ENCODE measurements at places on chromosomes 12 and 14.
A peak's percentile ranks its signal among the peaks of the same experiment; 100 is the strongest.

DNA sequence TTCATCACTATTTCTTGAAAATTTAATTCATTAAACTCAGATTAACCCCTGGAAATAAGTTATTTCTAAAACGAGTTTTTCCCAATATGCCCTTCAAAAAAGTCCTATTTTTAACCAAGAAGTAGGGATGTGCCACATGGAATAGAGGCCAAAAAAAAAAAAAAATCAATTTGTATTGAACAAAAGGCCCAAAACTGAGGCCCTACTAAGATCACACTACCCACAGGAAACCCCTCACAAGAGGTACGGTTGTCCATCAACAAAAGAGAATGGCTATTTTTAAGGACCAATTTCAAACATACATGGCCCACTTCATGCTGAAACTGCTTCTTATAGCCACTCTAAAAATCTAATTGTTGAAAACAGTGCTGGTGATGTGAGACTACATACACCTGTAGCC, 7.5 kb upstream of the BAZ2A start:
- DNase-seq = no peak

DNA sequence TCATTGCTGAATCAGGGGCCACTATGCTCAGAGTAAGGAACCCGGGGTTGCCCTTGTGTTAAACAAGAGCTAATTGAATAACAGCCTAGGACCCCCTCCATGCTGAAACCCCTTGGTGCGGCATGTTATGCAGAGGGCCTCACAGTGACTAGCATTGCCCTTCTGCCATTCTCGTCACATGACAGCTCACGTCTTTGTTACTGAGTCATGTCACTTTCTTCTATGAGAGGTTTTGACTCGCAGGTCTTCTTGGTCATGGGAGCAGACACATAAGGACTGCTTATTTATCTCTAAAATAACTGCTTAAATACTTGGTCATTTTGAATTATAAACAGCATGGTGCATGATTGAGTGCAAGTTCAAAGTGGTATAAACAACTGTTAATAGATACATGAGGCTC, 24.9 kb downstream of the TCTN1 start:
- DNase-seq = no peak

DNA sequence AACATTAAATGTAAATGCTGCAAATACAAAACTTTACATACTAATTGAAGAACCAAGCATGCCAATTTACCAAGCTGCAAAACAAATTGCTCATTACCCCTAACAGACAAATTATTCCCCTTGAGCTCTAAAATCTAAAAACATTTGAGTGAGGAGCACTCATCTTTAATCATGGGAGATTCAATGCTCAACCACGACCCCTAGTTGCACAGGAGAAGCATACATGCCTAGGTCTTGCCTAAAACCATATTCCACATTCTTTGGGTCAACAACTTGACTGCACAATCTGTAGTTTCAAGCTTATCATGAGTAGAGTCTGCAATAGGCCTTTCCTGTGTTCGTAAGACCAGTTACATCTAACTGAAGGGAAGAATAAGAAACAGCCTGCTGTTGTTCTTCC, 69.7 kb downstream of the MGAT4C start:
- DNase-seq = no peak

DNA sequence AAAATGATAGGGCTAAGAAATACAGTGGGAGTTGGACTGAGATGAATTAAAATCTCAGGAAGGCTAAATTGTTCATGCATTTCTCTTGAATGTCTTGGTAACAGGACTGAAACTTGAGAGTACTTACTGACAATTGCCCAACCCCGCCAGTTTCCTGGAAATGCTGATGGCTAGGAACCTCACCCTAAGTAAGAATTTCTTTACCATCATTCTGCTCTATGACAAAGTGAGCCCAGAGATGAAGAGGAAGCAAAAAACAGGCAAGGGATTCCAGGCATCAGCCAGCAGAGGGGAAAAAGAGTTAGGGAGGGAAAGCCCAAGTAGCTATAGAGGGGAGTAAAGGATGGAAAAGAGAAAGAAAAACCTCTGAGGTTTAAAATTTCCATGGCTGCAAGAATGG, 397.7 kb downstream of the MDGA2 start:
- no peak for DNase-seq

DNA sequence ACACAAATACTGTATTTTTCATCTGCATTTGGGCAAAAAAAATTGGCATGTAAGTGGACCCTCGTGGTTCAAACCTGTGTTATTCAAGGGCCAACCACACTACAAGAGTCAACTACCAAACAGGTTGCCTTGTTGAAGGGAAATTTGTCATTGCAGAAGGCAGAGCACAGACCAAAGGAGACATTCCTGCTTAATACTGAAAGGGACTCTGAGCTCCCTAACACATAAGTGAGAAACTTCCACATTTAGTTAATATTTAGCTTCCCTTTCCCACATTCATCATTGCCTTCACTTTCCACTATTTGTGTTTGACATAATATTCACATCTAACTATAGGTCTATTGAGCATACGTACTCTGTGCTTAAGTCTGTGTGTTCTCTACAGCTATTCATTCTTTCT, 266.9 kb downstream of the KCNH5 start:
- DNase-seq = no peak

GRCh38 chr14:60981633-60982455, 799 bp downstream of the SLC38A6 start:
- no peak for DNase-seq

DNA sequence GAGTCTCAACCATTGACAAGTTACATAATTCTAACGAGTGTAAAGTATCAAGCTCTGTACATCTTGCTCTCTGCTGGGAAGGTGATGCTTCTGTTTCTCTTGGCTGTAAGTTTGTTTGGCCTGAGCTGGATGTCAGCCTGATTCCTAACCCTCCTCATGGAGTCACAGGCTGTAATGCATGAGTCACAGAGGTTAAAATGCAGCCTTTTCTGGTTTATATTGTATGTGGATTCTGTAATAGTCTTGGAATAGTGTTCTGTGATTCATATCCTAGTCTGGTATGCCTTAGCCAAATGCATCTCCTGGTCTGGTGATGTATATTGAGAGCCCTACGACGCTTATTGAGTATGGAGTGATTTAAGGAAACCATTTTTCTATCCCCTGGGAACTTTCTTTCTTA, 104.5 kb upstream of the FRMD6 start:
- DNase-seq = no peak

GRCh38 chr12:47033081-47033480, 46.3 kb upstream of the PCED1B start:
- no peak for DNase-seq

DNA sequence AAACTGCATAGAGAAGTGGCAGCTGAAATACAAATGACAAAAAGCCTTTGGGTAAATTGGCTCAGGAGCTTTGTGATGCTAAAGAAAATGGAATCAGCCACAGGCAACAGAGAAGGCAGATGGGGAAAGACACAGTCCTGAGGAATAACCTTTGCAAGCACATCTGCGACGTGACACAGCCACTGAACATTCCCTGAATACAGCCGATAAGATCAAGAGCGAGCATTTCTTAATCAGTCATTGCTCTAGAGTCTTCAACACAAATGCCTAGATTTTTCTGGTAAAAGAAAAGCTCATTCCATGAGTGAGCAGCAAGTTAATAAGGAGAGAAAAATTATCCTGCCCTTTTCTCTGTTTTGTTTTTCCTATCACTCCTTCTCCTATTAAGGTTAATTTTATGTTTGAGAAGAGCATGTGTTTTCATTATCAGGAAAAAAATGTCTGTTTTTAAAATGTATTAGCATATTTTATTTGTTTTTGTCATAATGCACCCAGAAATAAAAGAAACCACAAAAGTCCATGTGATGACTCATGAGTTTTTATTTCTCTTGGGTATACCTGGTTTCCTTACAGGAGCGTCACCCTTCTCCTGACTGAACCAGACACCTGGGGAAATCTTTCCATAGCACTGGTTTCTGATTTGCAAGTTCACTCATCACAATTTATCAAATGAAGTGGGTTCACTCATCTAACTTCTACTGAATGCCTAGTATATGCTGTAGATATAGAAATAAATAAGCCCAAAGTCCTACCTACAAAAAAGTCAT, 45.4 kb upstream of the PCED1B start:
- no peak for DNase-seq

DNA sequence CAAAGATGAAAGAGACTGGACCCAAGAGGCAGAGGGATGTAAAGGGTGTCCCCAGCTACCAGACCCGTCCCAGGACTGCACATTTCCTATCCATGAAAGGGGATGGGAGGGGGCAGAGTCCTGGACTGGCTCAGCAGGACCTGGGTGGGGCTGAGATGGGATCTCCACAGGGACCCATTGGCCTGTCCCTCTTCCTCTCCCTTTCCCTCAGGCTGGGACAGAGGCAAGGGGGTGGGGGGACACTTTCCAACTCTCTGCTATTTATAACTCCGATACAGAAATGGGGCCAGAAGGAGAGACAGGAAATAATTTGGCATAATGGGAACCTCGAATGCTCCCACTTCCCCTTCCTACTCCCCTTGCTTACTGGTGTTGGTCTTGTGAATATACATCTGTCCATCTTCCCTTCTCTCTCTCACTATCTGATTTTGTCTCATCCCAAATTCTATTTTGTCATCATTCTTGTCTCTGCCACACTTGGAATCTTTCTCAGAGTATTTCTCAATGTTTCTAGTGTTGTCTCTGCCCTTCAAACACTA, 1.1 kb upstream of the ITGA7 start:
- no peak for DNase-seq

- no peak for DNase-seq
Observed at GRCh38 chr12:70839544-70839943, 81.0 kb downstream of the PTPRR start.

GRCh38 chr14:24329736-24330135, 5.1 kb downstream of the ADCY4 start:
- no peak for DNase-seq

DNA sequence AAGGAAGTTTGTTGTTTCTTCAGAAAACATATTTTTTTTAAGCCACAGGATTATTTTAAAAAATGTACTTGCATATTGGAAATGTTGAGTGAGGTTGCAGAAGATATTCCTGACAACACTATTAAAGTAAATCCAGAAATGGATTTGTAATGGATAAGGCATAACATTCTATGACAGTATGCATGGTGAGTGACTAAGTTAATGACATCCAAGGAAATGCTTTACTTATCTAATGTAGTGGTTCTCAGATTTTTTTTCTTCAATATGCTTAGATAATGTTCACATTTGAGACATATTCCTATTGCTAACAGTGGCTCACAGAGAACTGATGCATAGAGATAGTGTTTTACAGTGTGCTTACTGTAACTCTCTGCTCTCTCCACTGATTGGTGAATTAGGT, 49.4 kb downstream of the ZDHHC17 start:
- no peak for DNase-seq

GRCh38 chr12:123120452-123121166, 30.3 kb downstream of the PITPNM2 start:
- DNase-seq = no peak

- no peak for DNase-seq
Observed at GRCh38 chr12:52704464-52704863, 1.1 kb upstream of the KRT77 start.

GRCh38 chr14:75040507-75040906, 10.8 kb downstream of the MLH3 start:
- no peak for DNase-seq

GRCh38 chr14:63654346-63654745, 12.7 kb upstream of the WDR89 start:
- no peak for DNase-seq

DNA sequence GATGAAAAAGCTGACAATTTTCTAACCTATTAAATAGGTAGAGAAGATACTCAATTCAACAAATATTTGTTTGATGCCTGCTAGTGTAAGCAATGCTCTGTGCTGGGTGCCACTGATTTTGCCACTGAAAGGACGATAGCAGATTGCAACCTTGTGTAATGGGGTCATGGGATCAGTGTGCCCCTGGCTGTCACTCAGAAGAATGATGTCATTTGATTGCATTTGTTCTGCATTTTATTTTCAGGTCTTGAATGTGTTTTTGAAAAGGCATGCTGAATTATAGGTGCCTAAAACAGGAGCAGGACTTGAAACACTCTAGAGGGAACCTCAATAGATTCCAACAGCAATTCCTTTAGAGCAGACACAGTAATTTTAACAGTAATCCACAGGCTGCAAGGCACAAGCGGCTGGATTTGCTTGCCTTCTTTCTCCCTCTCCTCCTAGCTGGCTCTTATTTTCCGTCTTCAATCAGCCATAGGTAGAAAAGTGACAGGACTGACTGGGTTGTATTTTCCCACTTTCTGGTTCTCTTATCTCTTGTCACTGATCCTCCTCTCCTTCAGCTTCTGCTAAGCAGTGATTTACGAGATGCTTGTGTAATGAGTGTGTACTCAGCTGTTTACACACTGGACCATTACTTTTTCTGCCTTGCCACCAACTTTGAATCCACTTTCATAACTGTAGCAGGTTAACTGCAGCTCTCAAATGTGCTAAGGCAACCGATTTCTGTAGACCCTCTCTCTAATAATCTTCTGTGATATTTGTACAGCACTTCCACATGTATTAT, 4.1 kb downstream of the PLXNC1 start:
- peak; percentile 7 for DNase-seq

GRCh38 chr12:25993901-25994651, 35.6 kb downstream of the RASSF8 start:
- DNase-seq = no peak

- no peak for DNase-seq
Observed at GRCh38 chr14:99619835-99620834, 16.1 kb upstream of the CCDC85C start.

DNA sequence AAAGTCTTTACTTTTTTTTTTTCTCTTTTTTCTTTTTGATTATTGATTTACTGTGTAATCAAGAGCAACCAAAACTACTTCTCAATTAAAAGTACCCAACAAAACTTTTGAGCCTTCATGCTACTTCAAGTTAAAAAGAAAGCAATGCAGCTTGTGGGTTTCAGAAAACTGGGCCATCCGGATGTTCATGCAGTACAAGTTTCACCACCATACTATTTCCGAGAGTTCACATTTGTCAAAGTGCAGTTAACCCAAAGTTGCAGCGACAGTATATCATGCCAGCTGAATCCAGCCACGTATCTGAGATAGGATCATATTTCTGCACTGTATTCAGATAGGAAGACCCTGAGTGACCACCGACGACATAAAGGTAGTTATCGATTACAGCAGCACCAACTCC, 33.0 kb downstream of the KLHL28 start:
- DNase-seq = no peak

DNA sequence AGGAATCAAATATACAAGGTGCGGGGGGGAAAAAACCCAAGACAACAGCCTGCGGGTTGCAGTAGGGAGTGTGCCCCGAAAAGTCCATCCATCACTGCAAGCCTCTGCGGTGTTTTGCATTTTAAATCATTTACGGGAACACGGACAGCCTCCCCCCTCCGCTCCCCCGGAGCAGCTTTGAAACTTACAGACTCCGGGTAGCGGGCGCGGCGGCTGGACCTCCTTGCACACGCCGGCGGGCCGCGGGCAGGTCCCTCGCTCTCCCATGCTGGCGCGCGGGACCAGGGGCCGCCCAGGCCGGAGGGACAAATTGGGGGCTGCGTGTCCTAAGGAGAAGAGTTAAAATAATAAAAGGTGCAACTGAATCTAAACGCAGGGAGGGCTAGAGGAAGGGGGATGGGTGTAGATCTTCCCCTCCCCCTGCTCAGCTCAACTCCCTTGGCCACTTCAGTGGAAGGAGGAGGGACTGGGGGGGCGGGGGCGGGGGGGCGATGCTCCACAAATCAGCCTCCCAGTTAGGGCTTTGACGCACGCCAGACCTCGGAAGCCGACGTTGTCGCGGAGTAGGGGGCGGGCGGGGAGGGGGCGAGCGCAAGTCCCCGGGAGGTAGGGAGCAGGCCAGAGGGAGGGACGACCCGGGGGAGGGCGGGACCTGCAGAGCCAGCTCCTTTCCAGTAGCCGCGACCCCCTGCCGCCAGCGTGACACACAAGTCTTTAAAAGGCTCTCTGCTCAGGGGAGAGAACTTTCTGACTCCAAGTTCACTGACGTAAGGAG, at the start of gene KCNJ8:
Gene KCNJ8, minus strand, starts transcription at position 349 of the 775 bp plus-strand sequence. CDS start 1,090 bp downstream, outside the sequence.
- DNase-seq = no peak

- DNase-seq = no peak
Observed at GRCh38 chr12:91773749-91774429, 371.8 kb downstream of the BTG1 start.
